Vagina (tissue), 2 donors: ENCODE measurements at places on chromosomes 7 and 10. TPM values are rescaled to one million over a fixed set of nuclear protein-coding genes. Genes with fewer than 3 reads are reported as not detected.

- DNase-seq: no peak
These were observed 67.2 kb downstream of the PODXL start for GRCh38 chr7:131489196-131489595.

- DNase-seq: no peak
These were observed 98.4 kb downstream of the PIP4K2A start for GRCh38 chr10:22615819-22616499.

The CPEB3 gene
- 8.8 TPM for total RNA-seq

The CARD11 gene
- total RNA-seq: 2.9 TPM

The FAM204A gene
- total RNA-seq: 23.1 TPM

GRCh38 chr7:29619848-29620555 is 56.4 kb downstream of the PRR15 start:
- no peak for DNase-seq

- no peak for DNase-seq
These were observed 75.3 kb upstream of the STEAP1 start for GRCh38 chr7:90078921-90079320.

GRCh38 chr7:64555046-64555445 is 7.8 kb downstream of the ZNF680 start:
- no peak for DNase-seq

The AS3MT gene
- total RNA-seq: 3.2 TPM

- no peak for DNase-seq
These were observed 24.7 kb downstream of the LRRC27 start for GRCh38 chr10:132356621-132357195.

GRCh38 chr10:60417901-60418300 is 28.2 kb upstream of the ANK3 start:
- DNase-seq: no peak

The TFPI2 gene
- 0.74 TPM for total RNA-seq

The STRIP2 gene
- total RNA-seq: 0.49 TPM

GRCh38 chr7:134747326-134747725 is 32.1 kb upstream of the CALD1 start:
- no peak for DNase-seq

- DNase-seq: no peak
These were observed 344.0 kb downstream of the REEP3 start for GRCh38 chr10:63865210-63865609.

DNA sequence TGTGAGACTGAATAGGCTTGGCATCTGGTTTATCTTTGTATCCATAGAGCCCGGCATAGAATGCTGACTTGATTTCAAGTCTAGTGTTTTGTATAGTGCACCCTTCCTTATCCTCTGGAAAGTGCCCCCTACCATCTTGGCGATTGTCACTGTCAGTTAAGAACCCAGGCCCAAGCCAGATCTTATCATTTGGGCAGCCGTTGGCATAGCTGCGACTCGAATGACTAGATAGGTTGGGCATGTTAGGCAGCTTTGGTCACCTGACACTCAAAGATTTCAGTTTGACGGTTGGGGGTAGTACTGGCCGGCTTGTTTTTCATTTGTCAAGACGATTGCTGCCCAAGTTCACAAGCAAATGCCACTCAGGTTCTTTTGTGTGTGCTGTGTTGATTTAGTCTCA is 6.6 kb downstream of the NIPSNAP2 start:
- no peak for DNase-seq

DNA sequence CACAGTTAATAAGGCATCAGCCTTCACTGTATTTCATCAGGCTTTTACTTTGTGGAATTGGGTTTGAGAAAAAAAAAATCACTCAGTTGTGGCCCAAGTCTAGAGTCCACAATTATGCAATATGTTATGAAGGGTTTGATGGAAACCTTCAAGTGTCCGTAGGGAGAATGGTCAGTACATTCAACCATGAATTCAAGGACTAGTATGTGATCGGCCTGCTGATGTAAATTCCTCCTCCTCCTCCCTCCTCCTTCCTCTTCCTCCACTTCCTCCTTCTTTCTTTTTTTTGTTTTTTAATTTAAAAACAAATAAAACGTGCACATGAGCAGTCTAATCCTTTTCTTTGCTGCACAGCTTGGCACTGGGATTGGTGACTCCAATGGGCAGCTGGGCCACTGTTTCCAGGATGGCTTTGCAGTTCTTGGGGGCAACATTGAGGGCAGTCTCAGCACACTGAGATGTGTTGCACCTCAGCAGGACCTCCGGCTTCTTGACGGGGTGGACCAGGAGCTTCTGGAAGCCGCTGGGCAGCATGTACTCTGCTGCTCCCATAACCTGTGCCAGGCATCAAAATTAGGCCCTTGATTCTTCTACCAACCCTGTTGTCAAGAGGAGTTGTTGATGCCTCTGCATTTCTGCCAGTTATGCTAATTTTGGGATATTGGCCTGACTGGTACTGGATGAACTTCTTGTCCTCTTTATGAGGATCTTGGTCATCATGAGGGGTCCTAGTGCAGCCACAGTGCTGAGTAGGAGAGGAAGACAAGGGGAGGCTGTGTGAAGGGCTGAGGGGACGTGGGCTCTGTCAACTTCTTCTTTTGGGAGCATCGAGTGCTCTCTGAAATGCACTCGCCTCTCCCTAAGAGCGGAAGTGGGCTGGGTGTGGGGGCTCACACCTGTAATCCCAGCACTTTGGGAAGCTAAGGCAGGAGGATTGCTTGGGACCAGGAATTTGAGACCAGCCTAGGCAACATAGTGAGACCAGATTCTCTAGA is 9.3 kb upstream of the IL2RA start:
- no peak for DNase-seq
